ENCODE measurements at places on chromosomes 5 and 9.

GRCh38 chr5:14101922-14102321, 41.2 kb upstream of the TRIO start:
- no peak for DNase-seq

GRCh38 chr5:32394981-32395380, 49.6 kb downstream of the ZFR start:
- no peak for DNase-seq

DNA sequence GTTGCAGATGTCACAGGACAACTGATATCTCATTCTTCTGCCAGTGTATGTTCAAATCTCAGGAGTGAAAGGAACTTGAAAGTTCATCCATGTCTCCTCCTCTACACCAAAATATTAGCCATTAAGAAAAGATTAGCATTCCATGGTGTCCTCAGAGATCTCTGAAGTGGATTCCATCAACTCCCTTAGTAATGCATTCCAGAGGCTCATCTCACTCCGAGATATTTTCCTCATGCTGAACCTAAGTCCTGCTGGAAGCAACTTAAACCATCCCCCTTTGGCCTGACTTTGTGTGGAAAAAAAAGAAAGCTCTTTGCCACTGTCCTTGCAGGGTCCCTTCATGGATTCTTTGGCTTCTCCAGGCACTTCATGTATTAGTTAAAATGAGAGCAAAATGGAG, 155.7 kb upstream of the ZNF462 start:
- no peak for DNase-seq

DNA sequence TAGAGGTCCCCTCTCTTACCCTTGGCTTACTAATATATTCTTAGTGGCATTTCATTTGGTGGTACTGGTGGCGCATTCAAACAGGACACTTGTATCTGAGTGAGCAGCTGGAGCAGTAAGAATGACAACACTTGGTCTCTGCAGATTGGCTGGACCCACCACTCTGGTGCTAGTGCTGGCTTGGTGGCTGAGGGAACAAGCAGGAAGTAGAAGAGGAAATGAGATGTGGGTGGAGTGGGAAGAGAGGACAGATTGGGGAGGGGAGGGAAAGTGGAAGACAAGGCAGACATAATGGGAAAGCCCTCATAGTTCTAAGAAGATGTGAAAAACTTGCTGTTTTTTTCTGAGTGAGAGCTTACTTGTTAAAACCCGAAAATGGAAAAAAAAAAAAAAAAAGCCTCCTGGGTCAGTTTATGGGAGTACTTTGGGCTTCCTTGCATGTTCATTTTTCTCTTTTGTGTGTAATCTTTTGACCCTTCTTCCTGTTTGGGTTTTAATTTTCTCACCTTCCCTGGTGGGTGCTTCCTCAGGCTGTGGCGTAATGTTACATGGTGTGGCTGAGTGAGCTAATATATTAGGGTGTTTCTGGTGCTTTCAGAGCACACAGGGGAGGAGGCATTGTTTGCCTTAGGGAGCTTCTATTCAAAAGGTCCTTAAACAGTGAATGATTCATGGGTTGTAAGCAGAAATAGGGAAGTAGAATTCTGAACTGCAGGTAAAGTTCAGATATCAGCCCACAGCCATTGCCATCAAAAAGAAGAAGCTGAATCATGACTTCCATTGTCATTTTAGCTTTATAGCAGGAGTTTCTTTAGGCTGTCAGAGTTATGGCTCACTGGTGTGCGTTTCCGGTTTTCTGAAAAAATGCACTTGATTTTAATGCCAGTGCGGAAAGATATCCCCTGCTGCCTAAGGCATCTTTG, 52.3 kb downstream of the TLE4 start:
- DNase-seq = no peak

- no peak for DNase-seq
Observed at GRCh38 chr5:73693573-73694061, 67.6 kb downstream of the ARHGEF28 start.

GRCh38 chr9:13281356-13282016, 2.0 kb upstream of the MPDZ start:
- no peak for DNase-seq

- DNase-seq = no peak
Observed at GRCh38 chr9:135087489-135087792, at the start of gene OLFM1. TSS of gene OLFM1 (plus strand) at chr9:135087668. CDS start at chr9:135087990, 322 bp downstream.

- no peak for DNase-seq
Observed at GRCh38 chr9:130112538-130113151, 58.9 kb downstream of the GPR107 start.

DNA sequence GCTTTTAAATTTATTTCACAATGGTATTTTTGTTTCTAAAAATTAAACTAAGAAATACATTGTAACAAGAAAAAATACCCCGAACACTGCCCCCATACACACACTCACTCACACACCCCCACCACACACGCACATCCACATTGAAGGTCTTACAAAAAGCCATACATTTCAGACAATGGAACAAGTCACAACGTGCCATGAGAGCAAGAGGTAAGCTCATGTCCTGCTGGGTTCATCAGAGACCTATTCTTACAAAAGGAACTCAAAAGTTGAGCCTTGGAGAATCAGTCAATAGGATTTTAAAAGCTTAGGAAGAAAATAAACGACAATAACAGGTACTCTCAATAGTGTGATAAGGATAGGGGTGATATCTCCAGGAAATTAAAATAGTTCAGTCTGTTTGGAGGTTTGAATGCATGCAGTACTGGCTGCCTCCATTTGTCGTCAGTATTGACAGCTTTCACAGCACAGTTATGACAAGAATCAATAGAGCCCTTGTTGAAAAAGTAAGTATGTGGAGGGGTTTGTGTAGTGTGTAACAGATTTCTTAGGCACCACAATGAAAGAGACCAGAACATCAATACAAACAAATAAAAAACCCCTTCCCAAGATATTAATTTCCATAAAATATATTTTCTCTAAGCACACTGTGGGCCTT, 1826.2 kb upstream of the CDH6 start:
- DNase-seq = no peak

- DNase-seq = no peak
Observed at GRCh38 chr5:179126506-179126991, 66.4 kb downstream of the ZNF354C start.

DNA sequence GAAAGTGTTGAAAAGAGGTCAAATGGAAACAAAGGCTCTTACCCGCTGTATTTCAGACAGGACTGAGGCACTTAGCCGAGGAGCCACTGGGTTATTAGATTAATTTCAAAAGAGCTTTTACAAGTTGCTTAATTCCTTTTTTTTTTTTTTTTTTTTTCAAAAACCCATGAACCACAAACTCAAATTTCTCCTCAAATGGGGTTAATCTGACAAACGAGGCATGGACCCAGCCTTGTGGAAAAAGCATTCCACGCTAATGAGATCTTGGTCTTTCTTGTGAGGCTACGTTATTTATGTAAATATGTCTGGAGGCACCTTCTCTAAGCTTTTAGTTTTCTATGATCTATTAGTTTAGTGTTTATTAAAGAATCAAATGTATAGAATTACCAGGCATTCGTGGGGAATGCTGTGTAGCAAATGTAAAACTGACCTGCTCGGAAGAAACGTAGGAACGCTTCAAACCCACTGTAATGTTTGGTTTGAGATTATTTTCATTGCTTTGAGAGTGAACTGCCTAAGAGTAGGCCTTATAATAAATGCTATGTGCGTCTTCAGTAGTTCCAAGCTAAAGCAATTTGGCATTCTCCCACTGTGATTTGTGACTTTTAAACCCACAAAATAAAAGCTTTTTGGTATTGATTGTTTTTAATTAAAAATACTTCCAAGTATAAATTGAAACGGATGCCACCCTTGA, 134.7 kb downstream of the CDH6 start:
- no peak for DNase-seq

DNA sequence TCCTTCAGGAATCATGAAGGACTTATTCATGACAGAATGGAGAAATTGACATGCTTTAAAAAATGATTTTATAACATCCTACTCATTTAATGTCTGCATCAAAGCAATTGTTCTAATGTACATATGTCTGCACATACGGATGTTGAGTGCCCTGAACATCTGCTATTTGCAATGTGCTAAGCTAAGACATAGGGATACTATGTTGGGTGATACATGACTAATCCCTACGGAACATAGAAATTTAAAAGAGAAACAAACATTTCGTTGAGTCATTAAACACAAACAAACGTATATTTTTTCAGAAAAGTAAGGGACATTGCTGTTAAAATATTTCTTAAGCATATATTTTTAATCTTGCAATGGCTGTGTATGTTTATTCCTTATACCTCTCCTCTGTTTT, 686.5 kb upstream of the ADAMTS16 start:
- no peak for DNase-seq

DNA sequence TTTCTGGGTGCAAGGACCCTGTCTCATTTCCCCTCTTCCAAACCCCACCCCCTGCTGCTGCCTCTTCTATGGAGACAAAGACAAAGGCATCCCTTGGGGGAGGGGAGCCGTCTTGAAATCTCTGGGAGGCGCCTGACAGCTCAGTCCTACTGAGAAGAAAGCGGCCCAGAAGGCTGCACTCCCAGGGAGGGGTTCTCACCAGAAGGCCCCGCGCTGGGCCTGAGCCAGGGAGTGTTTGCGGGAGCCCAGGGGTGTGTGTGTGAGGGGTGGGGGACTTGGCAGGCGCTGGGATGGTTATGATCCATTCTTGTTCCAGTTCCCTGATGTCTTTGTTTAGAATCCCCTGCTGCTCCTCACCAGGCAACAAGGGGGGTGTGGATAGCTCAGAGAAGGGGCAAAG, 45.7 kb upstream of the ALDH1B1 start:
- peak; percentile 48 for DNase-seq

GRCh38 chr9:8745347-8745746, 945.8 kb upstream of the DMAC1 start:
- no peak for DNase-seq

- no peak for DNase-seq
Observed at GRCh38 chr9:131142160-131142559, 16.8 kb downstream of the NUP214 start.

DNA sequence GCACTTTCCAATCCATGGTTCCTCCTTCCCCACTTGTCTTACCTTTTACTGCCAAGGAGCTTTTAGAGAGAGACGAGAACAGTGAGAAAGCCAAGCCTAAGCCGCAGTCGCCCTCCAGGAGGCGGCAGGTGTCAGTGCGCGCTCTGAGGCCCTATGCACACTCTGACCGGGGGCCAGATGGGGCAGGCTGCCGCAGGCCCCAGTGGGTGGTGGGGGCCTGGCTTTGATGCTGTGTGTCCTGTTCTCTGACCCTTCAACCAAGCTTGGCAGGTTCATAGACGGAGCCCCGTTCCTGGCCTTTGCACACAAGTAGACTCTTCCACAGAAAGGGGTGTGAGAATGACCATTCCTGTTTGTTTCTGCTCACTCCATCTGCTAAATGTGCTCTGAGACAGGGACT, 77.3 kb downstream of the WNK2 start:
- peak; percentile 36 for DNase-seq

DNA sequence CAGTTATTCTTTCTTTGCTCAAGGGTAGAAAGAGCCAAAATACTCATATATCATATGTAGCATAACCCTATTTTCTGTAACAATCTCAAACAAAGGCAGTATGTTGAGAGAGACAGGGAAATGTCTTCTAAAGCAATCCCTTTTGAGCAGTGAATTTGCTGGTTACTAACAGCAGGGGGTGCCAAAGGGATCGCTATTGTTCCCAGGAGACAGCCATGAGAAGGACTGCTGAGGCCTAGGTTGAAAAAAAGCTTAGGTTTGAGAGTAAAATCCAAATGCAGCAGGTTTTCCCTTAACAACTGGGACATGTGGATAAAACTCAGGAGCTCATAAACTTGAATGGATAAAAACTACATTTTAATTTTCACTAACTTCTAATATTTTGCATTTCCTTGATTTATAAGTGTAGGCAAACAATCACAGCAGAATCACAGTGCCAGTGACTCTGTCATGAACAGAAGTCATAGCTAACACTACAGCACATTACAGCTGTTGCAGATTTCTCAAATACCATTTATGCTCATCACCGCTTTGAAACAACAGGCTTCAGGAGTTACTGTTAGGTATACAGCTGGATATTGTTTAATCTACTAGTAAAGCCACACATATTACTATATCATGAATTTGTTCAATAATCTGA, 148.4 kb downstream of the MAPKAP1 start:
- DNase-seq = peak; percentile 69

DNA sequence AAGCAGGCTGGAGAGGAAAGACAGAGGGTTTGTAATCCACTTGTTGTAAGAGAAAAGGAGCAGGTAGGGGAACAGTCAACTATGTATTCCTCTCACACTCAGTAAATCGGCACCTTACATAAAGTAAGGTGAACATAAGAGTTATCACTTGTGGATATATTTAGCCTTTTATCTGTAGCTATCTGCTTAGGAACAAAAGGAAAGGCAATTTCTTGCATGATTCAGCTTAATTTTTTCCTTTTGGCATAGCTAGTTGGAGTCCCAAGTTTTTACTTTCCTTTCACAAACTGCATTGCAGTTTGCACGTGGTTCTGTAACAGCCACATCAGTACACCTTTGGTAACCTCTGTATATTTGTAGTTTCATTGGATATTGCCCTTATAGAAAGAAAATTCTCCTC, 250.9 kb upstream of the PIK3R1 start:
- DNase-seq = no peak

DNA sequence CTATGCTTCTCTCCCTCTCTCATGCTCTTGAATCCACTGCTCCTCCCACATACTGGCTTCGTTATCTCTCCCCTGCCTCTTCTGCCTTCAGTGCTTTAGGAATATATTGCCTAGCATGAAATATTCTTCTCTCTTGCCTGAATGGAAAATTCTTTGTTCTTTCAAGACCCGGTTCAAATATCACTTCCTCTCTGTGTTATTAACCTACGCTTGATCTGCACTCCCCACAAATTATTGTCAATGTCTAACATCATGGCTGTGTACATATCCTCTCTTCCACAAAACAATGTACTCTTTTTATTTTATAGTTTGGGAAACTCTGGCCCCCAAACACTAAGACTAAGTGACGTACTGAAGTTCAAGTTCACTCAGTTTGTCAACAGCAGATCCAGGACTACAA, 211.0 kb downstream of the SEC61B start:
- DNase-seq = no peak

DNA sequence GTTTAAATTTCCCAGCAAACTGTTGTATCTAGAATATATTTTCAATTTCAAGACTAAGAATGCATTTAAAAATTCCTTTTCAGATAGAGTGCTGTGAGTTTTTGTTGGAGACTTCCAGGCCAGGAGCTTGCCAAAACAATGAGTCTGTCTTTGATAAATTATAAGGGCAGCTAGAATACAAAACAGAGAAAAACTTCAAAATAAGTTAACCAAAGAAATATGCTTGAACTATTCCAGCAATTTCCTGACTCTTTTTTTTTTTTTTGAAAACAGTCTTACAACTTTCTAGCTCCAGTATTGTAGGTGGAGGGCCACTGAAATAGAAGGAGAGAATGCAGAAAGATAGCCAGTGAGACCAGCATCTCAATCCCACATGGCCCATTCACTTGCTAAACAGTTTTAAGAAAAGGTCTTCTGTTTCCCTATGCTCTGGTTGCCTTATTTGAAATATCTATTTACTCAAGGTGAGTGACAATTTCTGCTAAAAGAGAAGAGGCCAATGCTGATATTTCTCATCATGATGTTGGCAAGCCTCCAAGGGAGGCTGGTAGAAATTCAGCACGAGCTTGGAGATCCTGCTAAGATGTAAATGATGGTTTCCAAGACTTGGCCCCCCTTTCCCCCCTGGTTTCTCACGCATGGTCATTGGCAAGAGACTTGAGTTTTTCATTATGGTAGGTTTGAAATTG, 103.2 kb downstream of the USP20 start:
- DNase-seq = no peak

- no peak for DNase-seq
Observed at GRCh38 chr9:16718952-16719351, 151.5 kb downstream of the BNC2 start.
